ENCODE measurements at places on chromosomes 16 and 17.

DNA sequence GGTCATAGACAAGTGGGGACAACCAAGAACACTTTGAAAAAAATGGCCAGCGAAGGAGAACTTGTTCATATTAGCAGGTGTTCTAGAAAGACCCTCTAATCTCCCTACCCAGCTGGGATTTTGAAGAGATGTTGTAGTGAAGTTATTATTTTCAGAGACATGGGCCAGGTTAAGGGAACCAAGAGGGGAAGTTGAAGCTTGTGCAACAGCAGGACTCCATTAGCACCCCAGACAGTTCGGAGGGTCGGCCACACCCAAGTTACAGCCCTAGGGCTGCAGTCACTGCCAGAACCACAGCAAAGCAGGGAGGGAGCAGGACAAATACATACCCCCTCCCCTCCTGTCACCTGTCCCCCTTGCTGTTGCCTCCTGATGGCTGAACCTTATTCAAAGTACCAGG lies 42.3 kb downstream of the WSB1 start:
- no peak for DNase-seq

DNA sequence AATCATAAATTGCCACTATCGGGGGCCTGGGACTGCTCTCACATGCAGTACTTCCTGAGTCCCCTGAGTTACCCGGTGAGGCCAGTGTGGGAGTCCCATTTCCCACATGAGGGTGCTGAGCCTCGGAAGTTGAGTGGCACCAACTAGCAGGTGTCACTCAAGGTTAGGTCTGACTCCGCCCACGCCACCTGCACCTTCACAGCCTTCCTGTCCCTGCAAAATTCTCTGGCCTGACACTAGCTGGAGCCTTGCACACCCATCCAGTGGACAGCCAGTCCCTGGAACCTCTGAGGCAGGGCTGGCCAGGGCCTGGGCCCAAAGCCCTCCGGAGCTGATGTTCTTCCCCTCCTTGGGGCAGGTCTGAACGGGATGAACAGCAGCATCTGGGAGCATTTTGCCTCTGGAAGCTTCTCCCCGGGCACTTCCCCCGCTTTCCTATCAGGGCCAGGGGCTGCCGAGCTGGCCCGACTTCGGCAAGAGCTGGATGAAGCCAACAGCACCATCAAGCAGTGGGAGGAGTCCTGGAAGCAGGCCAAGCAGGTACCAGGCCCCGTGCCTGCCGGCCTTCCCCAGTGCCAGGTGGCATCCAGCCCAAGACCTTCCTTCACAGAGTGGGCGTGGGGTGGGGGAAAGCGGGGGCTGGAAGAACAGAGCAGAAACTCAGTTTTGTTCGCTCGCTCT lies 21.9 kb downstream of the UNC13D start:
- DNase-seq, result no peak

- no peak for DNase-seq
Observed at GRCh38 chr16:70529051-70529777, 5.6 kb downstream of the SF3B3 start.

- DNase-seq, result no peak
Observed at GRCh38 chr17:62807812-62808575, at the start of gene MARCHF10. TSS of gene MARCHF10 (minus strand) at chr17:62808314. CDS start at chr17:62801735, 6,579 bp downstream.

GRCh38 chr16:5906351-5906750 lies 808.8 kb upstream of the EEF2KMT start:
- DNase-seq, result no peak

- no peak for DNase-seq
Observed at GRCh38 chr16:68785715-68786114, 48.6 kb downstream of the CDH1 start.

DNA sequence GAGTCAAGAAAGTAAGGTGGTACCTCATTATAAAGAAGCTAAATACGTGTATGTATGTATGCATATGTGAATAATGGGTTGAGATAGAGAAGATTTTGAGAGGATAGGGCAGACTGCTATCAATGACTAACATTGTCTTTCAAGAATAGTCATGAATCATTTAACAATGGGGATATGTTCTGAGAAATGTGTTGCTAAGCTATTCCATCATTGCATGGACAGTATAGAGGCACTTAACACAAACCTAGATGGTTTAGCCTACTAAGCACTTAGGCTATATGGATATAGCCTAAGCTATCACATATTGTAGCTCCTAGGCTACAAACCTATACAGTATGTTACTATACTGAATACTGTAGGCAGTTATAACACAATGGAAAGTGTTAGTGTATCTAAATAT lies 45.2 kb downstream of the TBC1D26 start:
- no peak for DNase-seq

- peak; percentile 68 for DNase-seq
Observed at GRCh38 chr17:51000835-51001638, 119.6 kb downstream of the SPAG9 start.

- no peak for DNase-seq
Observed at GRCh38 chr17:60664022-60664421, 13.6 kb upstream of the BCAS3 start.

- no peak for DNase-seq
Observed at GRCh38 chr17:12850996-12851395, 61.7 kb downstream of the ARHGAP44 start.
